Iris pigment epithelial cell (primary cell): ENCODE measurements at places on chromosomes 2 and 18.

- DNase-seq, result no peak
Observed at GRCh38 chr2:152015552-152015951, 83.3 kb downstream of the CACNB4 start.

- no peak for DNase-seq
Observed at GRCh38 chr2:65532937-65533336, 100.5 kb upstream of the SPRED2 start.

GRCh38 chr18:48126240-48126639, 195.8 kb upstream of the SMAD2 start:
- no peak for DNase-seq

- DNase-seq, result no peak
Observed at GRCh38 chr2:168968342-168968741, 62.8 kb downstream of the ABCB11 start.

DNA sequence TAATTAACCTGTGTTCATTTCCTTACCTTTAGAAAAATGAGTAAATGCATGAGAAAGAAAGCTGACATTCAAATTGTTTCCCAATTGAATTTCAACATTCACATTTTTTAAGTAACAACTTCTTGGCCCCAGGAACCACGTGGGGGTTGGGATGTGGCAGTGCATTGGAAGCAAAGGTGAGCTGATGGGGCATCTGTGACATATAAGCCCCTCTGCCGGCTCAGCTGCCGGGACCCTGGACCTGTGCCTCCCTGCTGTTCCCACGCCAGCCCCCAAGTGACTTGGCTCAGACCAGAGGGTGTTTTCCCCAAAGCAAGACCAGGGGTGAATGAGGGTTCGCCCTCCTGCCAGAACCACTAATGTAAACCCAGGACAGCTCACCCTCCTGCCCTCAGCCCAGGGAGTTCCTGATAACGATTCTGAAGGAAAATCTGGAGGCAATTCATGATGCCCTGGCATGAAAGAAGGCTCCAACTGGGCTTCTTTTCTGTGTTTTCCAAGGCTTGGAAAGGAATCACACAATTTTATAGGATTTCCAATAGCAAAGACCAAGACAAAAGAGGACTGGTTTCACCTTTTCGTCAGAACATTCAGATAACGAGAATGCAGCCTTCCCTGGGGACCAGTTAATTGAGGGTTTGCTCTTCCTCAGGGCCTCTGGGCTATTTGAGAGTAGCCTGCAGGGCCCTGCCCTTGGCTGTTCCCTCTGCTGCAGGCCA, 193.2 kb upstream of the TWIST2 start:
- DNase-seq, result no peak
